ENCODE measurements at places on chromosomes 1 and 21. TPM values are rescaled to one million over a fixed set of nuclear protein-coding genes. Genes with fewer than 3 reads are reported as not detected.

CLCA1 gene
- total RNA-seq: not detected

MSH4 gene
- 0.14 TPM for total RNA-seq

NTMT2 gene
- total RNA-seq: not detected

- H3K27ac ChIP-seq: no peak overlapping the region
- no peaks in the 10 kb centered on the region for H3K27me3 ChIP-seq
- DNase-seq: no peak
- H3K36me3 ChIP-seq: no peaks in the 10 kb centered on the region
Observed at GRCh38 chr1:197841883-197842553, 60.4 kb upstream of the C1orf53 start.

GRCh38 chr1:24973315-24973714 is 43.2 kb upstream of the RUNX3 start:
- no peak overlapping the region for H3K4me3 ChIP-seq
- peak overlapping the region; percentile 51 for H3K27ac ChIP-seq
- H3K4me1 ChIP-seq: peaks cover 65% of the 10 kb centered on the region

DNA sequence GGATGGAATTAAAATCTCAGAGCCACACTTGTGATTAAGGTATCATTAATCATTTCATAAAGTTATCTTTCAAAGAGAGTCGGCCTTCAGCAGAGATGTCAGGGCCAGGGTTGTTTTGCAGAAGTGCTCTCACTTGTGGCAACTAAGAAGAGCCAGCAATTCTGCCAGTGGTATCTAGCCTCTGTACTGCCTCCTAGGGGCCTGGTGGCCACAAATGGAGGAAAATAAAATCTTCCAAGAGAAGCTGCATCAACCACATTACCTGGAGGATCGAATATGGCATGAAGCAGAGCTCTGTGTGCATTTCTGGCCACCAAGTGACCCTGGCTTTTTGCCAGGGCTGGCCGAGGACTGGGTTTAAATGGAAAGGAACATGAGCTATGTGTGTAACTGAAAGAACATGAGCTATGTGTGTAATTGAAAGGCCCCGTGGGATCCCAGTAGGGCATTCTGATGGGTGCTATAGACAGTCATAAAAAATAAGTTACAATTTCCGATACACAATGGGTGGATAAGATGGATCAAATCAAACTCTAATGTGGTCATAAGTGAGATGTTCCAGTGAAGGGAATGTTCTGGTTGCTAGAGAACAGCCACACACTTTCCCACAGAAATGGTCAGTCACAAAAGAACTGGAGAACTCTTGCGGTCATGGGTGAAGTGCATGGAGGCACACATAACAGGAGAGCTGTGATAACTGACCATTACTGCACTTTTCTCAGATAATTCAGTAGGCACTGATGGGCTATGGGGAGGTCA is 335.8 kb downstream of the CAMTA1 start:
- H3K36me3 ChIP-seq: no peaks in the 10 kb centered on the region
- no peak overlapping the region for H3K4me3 ChIP-seq
- no peak overlapping the region for H3K27ac ChIP-seq
- DNase-seq: no peak

DNA sequence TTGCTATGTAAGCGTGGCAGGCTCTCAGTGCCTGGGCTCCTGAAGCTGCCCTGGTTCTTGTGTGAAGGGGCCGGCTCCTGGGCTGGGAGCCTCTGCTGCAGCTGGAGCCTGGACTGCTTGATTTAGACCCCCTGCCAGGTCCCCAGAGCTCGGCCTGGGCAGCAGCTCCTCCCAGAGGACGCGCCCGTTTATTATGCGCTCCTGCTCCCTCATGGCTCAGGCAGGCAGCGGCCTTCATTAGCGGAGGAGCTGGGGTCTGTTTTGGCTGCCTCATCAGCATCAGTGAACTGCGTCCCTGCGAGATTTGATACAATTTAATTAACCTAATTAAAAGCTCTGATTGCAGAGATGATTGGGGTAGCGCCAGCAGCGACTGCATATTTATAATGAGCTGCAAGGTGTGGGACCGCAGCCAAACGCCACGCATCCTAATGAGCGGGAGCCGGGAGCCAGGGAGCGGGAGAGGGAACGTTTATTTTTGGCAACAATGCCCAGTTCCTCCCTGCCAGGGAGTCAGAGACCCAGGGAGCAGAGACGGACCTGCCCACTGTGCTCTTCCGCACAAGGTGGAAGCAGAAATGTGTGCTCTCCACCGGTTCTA is 16.6 kb downstream of the UTP11 start:
- H3K36me3 ChIP-seq: peaks cover 13% of the 10 kb centered on the region
- no peak for DNase-seq
- H3K27ac ChIP-seq: peak overlapping the region; percentile 89
- peaks cover 53% of the 10 kb centered on the region for H3K4me1 ChIP-seq

DNA sequence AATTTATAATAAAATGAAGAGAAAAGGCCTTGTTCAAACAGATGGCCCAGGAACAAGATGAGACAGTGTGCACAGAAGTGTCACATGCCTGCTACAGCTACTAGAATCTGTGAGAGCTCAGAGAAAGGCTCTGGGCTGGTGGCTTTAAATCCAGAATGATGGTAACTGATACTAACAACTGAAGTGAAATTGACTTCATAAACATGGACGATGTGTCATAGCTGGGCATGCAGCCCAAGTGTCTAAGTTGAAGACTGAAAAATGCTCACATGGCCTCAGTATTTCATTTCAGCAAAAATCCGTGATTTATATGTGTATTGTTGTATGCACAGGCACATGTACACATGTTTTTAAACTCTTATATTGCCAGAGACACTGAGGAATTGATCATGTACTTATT is 208.3 kb upstream of the RUNX1 start:
- no peaks in the 10 kb centered on the region for H3K27me3 ChIP-seq
- H3K4me1 ChIP-seq: peaks cover 21% of the 10 kb centered on the region
- no peak overlapping the region for H3K4me3 ChIP-seq
- no peak overlapping the region for H3K27ac ChIP-seq

DNA sequence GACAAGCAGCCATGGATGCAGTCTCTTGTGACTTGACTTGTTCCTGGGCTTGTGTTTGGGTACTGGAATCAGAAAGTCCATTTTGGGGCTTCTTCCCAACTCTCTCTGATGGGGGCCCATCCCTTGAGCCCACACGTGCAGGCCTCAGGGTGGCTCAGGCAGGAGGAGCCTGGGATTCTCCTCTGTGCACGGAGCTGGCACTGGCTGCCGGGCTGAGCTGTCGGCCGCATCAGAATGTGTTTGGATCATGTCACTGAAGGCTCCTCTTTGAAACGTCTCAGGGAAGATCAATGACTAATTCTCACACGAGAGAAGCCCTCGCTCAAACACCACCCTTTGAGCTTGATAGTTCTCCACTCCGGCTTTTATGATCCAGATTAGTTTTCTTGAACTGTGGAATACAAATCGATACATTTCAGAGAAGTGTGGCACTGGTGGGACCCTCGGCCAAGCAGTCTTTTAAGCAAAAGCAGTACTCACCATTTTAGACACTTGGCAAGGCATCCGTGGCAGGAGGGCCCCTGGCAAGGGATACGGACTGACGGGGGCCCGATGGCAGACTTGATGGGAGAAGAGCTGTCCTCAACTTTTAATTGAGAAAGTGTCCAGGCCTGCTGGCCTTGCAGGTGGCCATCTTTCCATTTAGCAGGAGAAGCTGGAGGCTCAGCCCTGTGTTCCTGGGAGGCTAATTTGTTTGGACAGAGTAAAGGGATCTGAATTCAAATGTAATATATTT is 220.7 kb upstream of the C1orf174 start:
- H3K27me3 ChIP-seq: no peaks in the 10 kb centered on the region
- no peaks in the 10 kb centered on the region for H3K4me1 ChIP-seq
- H3K36me3 ChIP-seq: no peaks in the 10 kb centered on the region

GRCh38 chr1:228236744-228237143 is 28.9 kb downstream of the OBSCN start:
- no peaks in the 10 kb centered on the region for H3K27me3 ChIP-seq
- peak; percentile 48 for DNase-seq
- H3K4me1 ChIP-seq: no peaks in the 10 kb centered on the region
- H3K27ac ChIP-seq: no peak overlapping the region
- no peak overlapping the region for H3K4me3 ChIP-seq

DNA sequence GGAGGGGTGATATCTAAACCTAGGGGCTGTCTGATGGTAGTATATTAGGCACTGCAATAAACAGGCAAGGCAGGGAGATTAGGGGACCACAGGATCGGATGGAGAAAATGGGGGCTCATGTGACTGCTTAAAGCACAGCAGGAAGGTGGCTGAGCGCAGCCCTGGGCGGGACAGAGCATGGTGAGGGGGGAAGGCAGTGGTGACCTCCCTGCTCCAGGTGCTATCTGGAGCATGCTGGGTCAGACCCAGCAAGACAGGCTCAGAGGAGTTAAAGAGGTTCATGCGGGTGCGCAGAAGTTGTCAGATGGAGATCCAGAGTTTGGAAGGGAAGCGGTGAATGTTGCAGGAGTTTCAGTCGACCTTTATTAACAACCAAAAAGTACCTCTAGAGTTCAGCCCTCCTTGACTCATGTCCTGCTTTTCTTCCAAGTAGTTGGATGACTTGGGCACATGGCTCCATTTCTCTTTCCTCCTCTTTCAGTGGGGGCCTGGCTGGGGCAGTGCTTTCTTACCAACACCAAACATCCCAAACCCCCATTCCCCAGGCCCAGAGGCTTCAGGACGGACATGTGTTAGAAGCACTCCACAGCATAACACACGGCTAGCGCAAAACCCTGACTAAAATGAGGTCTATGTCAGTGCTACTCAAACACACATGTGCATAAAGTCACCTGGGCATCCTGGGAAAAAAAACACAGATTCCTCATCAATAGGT is 41.5 kb downstream of the CAPN9 start:
- no peak for DNase-seq
- no peaks in the 10 kb centered on the region for H3K4me1 ChIP-seq
- no peak overlapping the region for H3K27ac ChIP-seq
- no peak overlapping the region for H3K4me3 ChIP-seq
- H3K36me3 ChIP-seq: no peaks in the 10 kb centered on the region

Measured in activated naive CD4-positive, alpha-beta T cell treated with anti-CD3 and anti-CD28 coated beads for 36 hours (primary cell).